NCI-H2081 (cell line): ENCODE measurements at places on chromosomes 11 and 22.

GRCh38 chr22:28815111-28815510 is 14.7 kb upstream of the XBP1 start:
- no peak for DNase-seq

DNA sequence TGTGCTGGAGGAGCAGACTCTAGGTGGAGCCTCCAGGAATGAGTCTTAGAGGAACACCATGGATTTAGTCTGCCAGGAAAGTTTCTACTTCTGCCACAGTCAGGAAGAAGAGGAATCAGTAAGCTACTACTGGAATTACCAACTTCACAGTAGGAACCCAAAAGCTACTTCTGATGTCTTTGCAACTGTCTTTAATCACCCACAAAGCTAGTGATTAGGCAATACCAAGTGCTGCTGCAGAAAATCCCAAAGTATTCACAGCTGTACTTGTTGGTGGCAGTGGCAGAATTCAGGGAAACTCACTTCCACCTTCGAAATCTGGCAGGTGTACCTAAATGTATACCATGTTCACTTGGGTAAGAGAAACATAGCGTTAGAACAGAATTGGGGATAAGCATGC is 264.5 kb upstream of the SORL1-AS1 start:
- DNase-seq: no peak

- DNase-seq: no peak
Observed at GRCh38 chr11:116598036-116598435, 174.8 kb downstream of the BUD13 start.

GRCh38 chr11:117961896-117962295 is 24.3 kb upstream of the IL10RA start:
- DNase-seq: no peak

- peak; percentile 37 for DNase-seq
Observed at GRCh38 chr11:108278546-108278945, 55.7 kb downstream of the ATM start.

GRCh38 chr11:128291835-128292234 is 295.5 kb downstream of the ETS1 start:
- DNase-seq: no peak

DNA sequence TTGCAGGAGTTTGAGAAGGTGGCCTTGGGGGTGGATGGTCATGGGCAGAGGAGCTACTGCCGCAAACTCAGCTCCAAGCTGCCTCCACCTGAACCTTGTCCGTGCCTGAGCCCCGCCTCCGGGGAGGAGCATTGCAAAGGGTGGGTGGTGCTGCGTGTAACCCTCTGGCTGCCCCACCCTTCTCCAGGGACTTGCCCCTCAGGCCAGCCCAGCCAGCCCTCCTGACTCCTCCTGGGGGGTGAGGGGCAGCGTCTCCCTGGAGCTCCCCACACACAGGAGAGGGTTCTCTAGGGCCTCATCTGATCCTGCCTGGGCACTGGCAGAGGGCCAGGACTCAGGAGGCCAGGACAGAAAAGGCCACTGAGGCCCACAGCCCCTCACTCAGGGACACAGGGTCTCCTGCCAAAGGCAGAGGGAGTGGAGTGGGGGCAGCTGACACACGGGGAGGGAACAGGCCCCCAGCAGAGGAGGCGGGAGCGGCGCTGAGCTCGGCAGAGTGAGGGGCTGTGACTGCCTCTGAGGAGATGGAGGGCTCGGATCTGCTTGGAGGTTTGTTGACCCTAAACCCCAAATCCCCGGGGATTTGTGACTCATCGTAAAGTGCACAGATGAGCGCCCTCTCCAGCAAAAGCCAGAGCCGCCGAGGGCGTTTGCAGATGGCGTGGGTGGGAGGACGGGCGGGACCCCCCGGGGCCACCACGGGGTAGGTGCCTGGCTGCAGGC is 12.8 kb downstream of the BRSK2 start:
- no peak for DNase-seq

DNA sequence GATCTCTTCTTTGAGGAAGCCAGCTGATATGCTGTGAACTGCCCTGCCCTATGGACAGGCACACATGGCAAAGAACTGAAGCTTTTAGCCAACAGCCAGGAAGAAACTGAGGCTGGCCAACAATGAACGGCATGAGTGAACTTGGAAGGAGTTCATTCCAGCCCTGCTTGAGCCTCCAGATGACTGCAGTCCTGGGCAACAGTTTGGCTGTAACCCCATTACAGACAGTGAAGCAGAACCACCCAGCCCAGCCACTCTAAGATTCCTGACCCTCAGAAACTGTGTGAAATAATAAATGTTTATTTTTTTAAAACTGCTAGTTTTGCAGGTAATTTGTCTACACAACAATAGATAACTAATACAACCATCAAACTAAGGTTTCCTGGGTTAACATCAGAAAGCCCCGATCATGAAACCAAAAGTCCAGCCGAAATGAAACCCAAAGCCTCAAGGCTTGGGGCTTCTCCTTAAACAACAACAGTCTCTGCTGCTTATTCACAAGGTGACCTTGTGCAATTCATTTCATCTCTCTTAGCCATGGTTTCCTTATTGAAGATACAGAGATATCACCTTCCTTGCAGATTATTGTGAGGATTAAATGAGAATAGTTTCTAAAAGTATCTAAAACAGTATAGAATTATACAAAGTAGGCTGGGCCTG is 31.4 kb downstream of the PAK1 start:
- no peak for DNase-seq

DNA sequence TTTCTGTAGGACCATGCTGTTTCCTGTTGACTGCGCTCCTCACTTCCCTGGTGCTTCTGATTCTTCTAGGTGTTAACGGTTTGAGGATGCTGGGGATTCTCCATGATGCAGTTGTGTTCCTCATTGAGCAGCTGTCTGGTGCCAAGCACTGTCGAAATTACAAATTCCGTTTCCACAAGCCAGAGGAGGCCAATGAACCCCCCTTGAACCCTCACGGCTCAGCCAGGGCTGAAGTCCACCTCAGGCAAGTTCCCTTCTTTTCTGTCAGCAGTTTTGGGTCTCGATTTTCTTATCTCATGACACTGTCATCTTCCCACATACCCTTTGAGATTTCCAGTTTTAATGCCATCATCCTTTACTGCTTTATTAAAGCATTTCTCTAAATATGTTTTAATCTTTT is 7.7 kb upstream of the TTC36 start:
- DNase-seq: no peak

DNA sequence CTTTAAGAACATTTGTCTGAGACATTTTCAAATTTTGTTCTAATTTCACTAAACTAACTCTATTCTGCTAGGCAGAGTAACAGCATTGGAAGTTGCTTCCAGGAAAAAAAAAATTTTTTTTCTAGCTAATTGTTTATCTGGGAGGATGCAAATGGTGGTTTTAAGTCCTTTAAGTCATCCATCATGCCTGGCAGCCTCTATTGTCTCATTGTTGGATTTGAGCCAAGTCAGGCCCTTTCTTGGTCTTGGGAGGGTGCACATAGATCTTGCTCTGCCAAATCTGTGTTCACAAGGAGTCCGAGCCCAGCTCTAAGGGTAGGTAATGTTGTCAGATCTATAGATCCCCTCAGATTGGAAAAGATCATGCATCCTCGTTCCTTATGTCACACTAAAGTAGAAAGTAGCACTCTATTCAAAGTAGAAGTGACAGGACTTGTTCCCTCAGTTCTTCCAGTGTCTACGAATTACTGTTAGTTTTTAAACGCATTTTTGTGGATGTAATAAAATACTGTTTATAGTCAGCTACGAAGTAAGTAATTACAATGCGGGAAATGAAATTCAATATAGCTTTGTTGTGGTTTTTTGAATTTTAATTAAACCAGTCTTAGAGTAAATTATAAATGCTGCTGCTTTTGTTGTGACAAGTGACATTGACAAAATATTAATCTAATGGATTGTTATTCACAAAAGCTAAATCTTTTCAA is 166.0 kb upstream of the RASSF10 start:
- DNase-seq: peak; percentile 83

DNA sequence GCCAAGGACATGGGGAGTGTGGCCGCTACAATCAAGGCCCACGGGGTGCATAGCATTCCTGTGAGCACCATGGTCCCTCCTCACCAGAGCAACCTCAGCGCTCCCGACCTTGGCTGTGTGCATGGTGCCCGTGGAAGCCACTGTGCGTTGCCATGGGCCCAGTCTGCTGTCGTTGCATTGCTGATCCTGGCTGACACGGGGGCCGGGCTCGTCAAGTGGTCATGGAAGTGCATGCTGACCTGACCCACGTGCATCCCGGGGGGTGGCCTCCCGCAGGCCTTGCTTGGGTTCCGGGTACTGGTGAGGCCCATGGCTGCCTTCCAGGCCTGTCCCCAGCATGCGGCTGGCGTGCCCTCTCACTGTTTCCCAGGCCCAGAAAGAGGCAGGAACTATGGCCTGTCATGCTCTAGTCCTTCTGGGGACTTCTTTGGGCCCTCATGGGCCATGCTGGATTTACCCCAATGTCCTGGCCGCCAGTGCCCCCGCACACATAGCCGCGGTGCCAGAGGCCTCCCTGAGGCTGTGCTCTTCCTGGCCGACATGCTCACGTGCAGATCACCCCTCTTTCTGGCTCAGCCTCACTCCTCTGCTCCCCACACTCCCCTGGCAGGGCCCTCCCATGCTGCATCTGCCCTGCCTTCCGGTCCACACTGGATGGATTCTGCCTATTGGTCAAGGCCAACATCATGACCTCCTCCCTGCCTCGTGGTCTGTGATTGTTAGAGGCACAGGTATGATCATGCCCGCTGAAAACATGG is 1258.0 kb downstream of the BRD1 start:
- DNase-seq: no peak

DNA sequence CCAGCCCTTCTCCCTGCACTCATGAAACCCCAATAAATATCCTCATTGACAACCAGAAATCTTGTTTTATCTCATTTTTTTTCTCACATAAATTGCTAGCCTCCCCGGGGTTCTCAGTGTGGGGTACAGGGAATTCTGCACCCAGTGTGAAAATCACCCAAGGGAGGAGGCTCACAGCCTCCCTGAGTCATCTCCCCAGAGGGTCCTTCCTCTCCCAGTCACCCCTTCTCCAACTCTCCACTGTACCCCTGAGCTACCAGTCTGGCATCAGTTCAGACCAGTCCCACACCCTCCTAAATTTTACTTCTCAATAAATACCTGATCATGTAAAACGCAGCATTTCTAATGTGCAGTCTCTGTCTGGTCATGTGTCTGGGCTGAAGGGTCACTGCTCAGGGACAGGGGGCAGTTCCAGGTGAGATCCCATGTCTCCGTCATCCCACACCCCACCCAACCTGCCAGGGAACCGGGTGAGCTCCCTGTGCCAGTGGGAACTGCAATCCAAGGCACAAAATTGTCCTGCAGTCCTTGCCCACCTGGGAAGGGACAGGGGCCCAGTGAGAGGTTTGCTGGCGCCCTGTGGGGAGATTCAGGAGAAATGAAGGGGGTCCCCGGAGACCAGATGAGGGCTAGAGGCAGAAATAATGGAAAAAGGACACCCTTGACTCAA is 8.3 kb downstream of the IGLL5 start:
- no peak for DNase-seq

- no peak for DNase-seq
Observed at GRCh38 chr22:45499746-45500145, 2.9 kb upstream of the FBLN1 start.

GRCh38 chr11:13238879-13239514 is 38.6 kb upstream of the BMAL1 start:
- DNase-seq: peak; percentile 16

GRCh38 chr22:41713004-41713403 is 13.7 kb downstream of the MEI1 start:
- DNase-seq: no peak

DNA sequence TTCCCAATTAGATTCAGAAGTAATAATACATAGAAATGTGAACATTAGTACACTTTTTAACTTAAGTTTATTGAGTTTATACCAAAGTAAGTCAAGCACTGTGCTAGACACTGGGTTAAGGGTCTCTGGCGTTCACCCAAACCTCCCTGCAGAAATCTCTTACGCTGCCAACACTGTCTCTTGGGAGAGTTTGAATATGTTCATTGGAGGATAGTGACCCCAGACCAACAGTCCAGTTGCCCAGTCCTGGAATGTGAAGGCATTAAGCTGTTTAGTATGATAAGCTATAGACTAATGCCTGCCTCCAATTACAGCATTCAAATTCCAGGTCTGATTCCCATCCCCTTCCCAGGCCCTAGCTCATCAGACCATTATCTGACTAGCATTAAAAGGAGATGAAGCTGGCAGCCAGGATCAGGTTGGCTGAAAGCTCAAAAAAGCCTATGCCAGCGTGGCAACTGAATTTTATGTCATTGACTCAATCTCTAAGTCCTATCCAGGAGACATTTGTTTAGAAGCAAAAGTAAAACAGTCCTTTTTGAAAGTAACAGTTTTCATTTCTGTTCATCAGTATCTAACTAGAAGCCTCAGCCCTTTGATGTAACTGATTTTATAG is 77.8 kb downstream of the SFI1 start:
- no peak for DNase-seq

DNA sequence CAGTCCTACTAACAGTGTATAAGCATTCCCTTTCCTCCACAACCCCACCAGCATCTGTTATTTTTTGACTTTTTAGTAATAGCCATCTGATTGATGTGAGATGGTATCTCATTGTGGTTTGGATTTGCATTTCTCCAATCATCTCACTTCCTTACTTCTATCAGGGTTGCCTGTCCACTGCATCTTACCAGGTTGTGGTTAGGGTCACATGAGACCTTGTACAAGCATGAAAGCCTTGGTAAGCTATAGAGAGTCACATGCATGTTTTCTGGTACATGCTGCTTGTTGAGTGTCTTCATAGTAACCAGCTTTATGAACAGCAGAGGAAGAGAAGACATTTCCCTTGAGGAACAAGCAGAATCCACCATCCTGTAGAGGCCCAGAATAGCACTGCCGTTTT is 102.9 kb upstream of the PAX6 start:
- no peak for DNase-seq

DNA sequence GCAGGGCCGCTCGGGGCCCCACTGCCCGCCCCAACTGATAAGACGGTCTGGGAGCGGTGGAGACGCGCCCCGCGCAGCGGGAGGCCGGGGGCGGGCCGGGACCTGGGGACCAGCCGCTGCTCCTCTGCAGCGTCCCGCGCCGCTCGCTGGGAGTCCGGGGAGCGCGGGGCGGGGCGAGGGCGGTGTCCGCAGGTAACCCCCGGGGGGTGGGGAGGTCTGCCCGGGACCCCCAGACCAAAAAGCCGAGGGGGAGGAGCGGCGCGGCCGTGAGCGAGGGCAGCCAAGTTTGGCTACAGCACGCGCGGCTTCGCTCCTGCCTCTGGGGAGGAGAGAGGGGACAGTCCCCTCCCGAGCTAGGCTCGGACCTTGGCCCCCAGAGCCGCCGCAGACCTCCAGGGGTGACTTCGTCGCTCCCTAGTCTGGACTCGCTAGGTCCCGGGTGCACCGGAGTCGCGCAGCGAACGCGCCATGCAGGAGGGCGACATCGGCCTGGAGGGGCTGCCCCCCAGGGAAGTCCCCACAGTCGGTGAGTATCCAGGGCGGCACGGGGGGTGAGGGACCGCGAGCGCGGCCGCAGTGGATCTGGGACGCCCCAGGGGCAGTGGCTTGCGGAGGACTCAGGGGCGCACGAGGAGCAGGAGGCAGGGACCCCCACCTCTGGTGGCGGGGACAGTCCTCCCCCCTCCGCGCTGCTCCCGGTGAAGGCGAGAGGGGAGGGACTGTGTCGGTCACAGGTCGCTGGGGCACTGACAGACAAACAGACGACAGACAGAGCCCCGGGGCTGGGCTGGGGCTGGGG is 92.3 kb upstream of the ANO1 start:
- no peak for DNase-seq

- peak; percentile 18 for DNase-seq
Observed at GRCh38 chr11:3160252-3161031, 4.7 kb downstream of the OSBPL5 start.

GRCh38 chr22:36492109-36492508 is 10.7 kb upstream of the TXN2 start:
- DNase-seq: no peak

GRCh38 chr22:25354456-25354855 is 135.0 kb downstream of the CRYBB2 start:
- no peak for DNase-seq
